ENCODE measurements at places on chromosomes 7 and 10. TPM values are rescaled to one million over a fixed set of nuclear protein-coding genes. Genes with fewer than 3 reads are reported as not detected.

DNA sequence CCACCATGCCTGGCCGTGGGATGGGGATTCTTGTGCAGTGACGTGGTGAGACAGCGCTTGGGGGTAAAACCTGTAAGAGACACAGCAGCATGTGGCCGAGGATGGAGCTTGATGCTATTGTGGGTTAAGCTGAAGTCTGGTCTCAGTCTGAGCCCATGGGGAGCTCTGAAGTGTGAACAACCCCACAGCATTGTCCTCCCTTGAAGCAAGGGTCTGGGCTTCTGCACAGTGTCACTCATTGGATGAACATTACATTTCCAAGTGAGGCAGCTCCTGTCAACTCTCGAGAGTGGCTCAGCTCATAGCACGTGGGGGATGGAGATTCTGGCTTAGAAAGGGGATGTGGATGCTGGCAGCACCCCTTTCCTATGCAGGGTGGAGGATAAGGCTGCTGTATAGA is 32.2 kb upstream of the ZNF438 start:
- H3K4me1 ChIP-seq, result peaks cover 2% of the 10 kb centered on the region
- peaks cover 4% of the 10 kb centered on the region for H3K27me3 ChIP-seq
- H3K4me3 ChIP-seq, result no peak overlapping the region
- H3K27ac ChIP-seq, result no peak overlapping the region
- DNase-seq, result no peak
- H3K36me3 ChIP-seq, result no peaks in the 10 kb centered on the region

- H3K4me1 ChIP-seq, result no peaks in the 10 kb centered on the region
- no peak overlapping the region for H3K4me3 ChIP-seq
- H3K27me3 ChIP-seq, result no peaks in the 10 kb centered on the region
- no peak for DNase-seq
- H3K36me3 ChIP-seq, result no peaks in the 10 kb centered on the region
Observed at GRCh38 chr7:115546790-115547189, 483.8 kb downstream of the TFEC start.

- H3K36me3 ChIP-seq, result no peaks in the 10 kb centered on the region
- peaks cover 36% of the 10 kb centered on the region for H3K27me3 ChIP-seq
- no peak overlapping the region for H3K27ac ChIP-seq
- H3K4me3 ChIP-seq, result no peak overlapping the region
- H3K4me1 ChIP-seq, result peaks cover 7% of the 10 kb centered on the region
- DNase-seq, result no peak
Observed at GRCh38 chr10:90930971-90931871, 10.3 kb upstream of the ANKRD1 start.

GRCh38 chr10:76036962-76037361 is 605.5 kb downstream of the LRMDA start:
- no peak overlapping the region for H3K4me3 ChIP-seq
- DNase-seq, result no peak
- H3K27ac ChIP-seq, result no peak overlapping the region
- no peaks in the 10 kb centered on the region for H3K4me1 ChIP-seq
- no peaks in the 10 kb centered on the region for H3K27me3 ChIP-seq

DNA sequence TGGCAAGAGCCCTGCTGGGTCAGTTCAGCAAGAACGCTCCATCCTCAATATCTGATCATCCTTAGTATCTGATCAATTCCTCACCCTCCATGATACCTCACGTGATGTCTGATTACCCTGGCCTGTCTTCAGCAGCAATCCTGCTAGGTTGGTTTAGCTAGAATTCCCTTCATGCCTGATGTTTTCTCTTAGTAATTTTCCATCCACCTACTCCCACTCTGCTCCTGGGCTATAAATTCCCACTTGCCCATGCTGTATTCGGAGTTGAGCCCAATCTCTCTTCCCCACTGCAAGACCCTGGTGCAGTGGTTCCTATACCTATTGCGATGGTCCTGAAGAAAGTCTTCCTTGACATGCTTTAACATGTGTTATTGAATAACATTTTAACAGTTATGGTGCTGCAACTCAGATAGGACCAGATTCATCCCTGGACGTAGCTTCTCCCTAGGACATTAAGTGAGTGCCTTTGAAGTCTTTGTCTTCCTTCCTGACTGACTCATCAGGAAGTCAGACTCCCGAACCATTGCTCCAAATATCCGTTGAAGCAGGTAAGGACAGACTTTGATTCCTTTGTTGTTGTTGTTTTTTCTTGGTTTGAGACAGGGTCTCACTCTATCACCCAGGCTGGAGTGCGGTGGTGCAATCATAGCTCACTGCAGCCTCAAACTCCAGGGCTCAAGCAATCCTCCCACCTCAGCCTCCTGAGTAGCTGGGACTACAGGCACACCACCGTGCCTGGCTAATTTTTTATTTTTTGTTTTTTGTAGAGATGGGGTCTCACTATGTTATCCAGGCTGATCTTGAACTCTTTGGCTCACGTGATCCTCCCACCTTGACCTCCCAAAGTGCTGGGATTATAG is 29.4 kb upstream of the CLDN3 start:
- H3K36me3 ChIP-seq, result no peaks in the 10 kb centered on the region
- H3K4me3 ChIP-seq, result no peak overlapping the region
- no peaks in the 10 kb centered on the region for H3K4me1 ChIP-seq
- H3K27ac ChIP-seq, result no peak overlapping the region

GRCh38 chr10:102280397-102281101 is 35.2 kb downstream of the GBF1 start:
- peak overlapping the region; percentile 77 for H3K27ac ChIP-seq
- H3K4me1 ChIP-seq, result peaks cover 51% of the 10 kb centered on the region
- peaks cover 17% of the 10 kb centered on the region for H3K36me3 ChIP-seq
- H3K27me3 ChIP-seq, result no peaks in the 10 kb centered on the region
- no peak for DNase-seq

DNA sequence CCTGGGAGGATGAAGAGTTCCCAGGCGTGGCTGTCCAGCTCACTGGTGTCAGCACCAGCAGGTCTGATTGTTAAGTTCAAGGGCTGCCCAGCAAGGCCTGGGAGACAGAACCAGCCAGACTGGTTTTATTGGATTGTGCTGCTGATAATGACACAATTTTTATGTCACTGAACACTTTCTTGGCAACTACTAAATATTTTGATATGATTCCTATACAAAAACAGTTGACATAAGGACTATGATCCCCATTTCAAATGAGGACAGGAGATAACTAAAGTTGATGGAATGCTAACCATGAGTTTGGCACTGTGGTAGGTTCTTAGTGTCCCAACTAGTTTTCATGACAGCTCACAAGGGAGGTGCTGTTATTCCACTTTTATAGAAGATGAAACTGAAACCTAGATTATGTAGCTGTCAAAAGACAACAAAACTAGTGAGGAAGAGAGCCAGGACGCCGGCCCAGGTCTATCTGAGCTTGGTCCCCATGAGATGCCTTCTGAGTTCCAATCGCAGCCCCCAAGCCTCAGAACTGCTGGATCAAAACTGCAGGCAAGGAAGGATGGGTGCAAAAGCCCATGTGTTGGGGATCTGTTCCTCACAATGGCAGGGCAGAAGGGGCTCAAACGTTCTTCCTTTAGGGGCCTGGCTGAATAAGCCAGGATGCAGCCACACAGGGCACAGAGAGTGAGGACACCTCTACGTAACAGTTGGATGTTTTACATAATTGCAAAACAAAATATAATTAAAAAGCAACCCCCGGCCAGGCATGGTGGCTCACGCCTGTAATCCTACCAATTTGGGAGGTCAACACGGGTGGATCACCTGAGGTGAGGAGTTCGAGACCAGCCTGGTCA is 52.8 kb downstream of the COBL start:
- H3K4me1 ChIP-seq, result peaks cover 2% of the 10 kb centered on the region
- no peak overlapping the region for H3K27ac ChIP-seq
- no peaks in the 10 kb centered on the region for H3K27me3 ChIP-seq
- no peak for DNase-seq
- no peak overlapping the region for H3K4me3 ChIP-seq
- no peaks in the 10 kb centered on the region for H3K36me3 ChIP-seq

DNA sequence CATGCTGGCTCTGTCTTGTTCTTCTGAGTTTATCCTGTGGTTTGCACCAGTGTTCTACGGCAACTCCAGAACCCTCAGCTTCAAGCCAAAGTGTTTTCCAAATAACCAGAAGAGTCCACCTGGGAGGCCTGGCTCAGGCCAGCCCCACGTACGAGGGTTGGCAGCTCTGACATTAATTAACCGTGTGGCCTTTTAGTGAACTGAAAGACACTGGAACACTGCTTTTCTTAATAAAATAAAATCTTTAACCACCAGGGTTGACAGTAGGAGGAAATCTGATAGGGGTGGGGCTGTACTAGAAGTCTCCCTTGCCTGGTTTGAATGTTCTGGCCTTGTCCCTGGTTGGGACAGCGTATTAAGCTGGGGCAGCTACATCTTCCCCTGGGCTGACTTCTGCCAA is 64.9 kb downstream of the SYPL1 start:
- peaks cover 21% of the 10 kb centered on the region for H3K27me3 ChIP-seq
- no peak overlapping the region for H3K27ac ChIP-seq
- H3K36me3 ChIP-seq, result no peaks in the 10 kb centered on the region
- DNase-seq, result no peak

DNA sequence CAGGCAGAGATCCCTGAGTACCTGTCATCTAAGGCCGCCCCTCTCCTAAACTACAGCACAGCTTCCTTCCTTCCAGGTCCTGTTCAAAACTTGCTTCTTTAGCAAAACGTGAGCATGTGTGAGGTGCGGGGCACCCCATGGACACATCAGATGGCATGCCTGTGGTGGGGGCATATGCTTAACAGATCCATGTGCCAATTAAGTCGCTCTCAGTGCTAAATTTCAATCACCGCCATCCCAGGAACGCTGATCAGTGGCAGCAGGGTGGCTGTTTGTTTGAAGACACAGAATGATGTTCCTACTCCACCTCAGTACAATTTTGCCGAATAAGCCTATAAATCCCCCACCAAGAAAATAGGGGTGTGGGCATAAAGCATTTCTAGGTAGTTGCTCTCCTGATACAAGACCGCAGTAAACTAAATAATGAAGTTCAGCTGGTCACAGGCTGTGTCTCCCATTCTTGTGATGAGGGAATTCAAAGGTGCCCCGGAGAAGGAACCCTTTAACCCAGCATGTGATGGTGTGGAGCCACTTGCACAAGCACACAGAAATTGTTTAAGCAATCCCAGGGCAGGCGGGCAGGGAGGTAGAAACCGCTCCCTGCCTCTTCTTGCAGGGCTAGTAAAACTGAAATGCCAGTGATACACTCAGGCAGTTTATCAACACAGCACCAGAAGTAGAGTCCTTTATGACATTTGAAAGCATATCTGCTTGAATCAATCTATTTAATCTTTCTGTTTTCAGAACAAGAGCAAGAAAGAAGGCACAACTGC is 205.7 kb downstream of the SORCS1 start:
- H3K27me3 ChIP-seq, result no peaks in the 10 kb centered on the region
- H3K4me1 ChIP-seq, result no peaks in the 10 kb centered on the region
- no peak overlapping the region for H3K4me3 ChIP-seq

GRCh38 chr7:5620459-5620881 is 161.0 kb downstream of the RNF216 start:
- H3K27ac ChIP-seq, result no peak overlapping the region
- H3K4me1 ChIP-seq, result no peaks in the 10 kb centered on the region
- H3K36me3 ChIP-seq, result peaks cover 5% of the 10 kb centered on the region
- H3K4me3 ChIP-seq, result no peak overlapping the region

- H3K4me1 ChIP-seq, result peaks cover 9% of the 10 kb centered on the region
- no peaks in the 10 kb centered on the region for H3K36me3 ChIP-seq
- no peak overlapping the region for H3K4me3 ChIP-seq
- no peak overlapping the region for H3K27ac ChIP-seq
- no peak for DNase-seq
- peaks cover 5% of the 10 kb centered on the region for H3K27me3 ChIP-seq
Observed at GRCh38 chr10:71527135-71527534, 130.4 kb downstream of the CDH23 start.

DNA sequence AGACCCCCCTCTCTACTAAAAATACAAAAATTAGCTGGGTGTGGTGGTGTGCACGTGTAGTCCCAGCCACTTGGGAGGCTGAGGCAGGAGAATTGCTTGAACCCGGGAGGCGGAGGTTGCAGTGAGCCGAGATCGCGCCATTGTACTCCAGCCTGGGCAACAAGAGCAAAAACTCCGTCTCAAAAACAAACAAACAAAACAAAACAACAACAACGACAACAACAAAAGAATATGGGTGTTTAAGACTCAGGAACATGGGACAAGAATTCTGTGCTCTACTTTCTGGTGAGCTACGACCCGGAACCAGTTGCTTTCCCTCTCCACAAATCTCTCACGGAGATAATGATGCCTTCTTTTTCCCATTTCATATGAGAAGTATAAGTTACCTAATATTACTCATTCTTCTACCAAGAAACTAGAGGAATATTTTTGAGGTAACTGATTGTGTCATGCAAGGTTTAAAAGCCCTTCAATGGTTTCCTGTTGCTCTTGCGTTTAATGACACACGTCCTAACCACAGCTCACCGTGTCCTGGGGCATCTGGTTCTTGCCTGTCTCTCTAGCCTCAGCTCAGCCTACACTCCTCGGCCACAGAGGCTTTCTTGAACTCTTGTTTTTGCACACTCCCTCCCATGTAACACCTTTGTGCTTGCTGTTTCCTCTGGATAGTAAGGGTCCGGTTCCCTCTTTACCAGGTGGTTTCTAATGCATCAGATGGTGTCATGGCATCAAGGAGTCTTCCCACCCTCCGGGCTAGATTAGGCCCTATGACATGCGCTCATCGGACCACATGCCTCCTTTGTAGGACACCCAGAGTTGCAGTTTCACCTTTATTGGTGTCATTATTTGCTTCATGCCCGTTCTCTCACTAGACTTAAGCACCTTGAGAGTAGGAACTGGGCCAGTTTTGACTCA is 67.5 kb downstream of the PFKFB3 start:
- peak; percentile 92 for DNase-seq
- H3K36me3 ChIP-seq, result peaks cover 14% of the 10 kb centered on the region

DNA sequence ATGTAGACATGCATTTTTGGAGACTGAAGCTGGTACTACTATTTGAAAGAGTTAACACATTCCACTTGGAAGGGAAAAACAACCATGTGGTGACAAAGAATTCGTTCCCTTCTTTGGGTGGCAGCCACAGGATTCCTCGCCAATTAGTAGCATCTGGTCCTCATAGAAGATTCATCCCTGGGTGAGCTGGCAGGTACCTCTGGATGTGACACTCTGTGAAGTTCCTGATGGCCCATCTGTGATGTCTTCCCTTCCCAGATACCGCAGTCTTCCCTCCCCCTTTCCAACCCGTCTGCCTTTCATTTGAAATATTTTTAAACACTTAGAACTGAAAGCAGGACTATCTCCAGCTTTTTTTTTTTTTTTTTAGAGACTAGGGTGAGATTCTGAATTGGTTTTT is 569.5 kb downstream of the TYW1 start:
- DNase-seq, result no peak
- H3K27me3 ChIP-seq, result no peaks in the 10 kb centered on the region
- no peak overlapping the region for H3K27ac ChIP-seq

PRKCQ gene
- 36.0 TPM for total RNA-seq

TUBB8 gene
- total RNA-seq, result not detected

CRPPA gene
- 1.1 TPM for total RNA-seq

CHRM2 gene
- not detected for total RNA-seq

CCL24 gene
- not detected for total RNA-seq

MYO1G gene
- total RNA-seq, result 283 TPM

HSPA12A gene
- total RNA-seq, result 0.05 TPM

HSPA14 gene
- 44.1 TPM for total RNA-seq

SPDYE2 gene
- total RNA-seq, result not detected

RBM20 gene
- total RNA-seq, result not detected

FGF8 gene
- 0.35 TPM for total RNA-seq

OR2A5 gene
- not detected for total RNA-seq

LBX1 gene
- not detected for total RNA-seq

Data from activated CD4-positive, alpha-beta T cell treated with anti-CD3 and anti-CD28 coated beads, Interleukin-2, amount 10 ng/mL, durations not matched to agents 24 days and 14 days (primary cell).